ENCODE measurements at places on chromosomes 3 and 15.

- peak; percentile 52 for DNase-seq
These were observed 86.4 kb downstream of the TIGIT start for GRCh38 chr3:114380233-114380651.

GRCh38 chr15:38308797-38309196 is 56.2 kb downstream of the SPRED1 start:
- DNase-seq, result no peak

DNA sequence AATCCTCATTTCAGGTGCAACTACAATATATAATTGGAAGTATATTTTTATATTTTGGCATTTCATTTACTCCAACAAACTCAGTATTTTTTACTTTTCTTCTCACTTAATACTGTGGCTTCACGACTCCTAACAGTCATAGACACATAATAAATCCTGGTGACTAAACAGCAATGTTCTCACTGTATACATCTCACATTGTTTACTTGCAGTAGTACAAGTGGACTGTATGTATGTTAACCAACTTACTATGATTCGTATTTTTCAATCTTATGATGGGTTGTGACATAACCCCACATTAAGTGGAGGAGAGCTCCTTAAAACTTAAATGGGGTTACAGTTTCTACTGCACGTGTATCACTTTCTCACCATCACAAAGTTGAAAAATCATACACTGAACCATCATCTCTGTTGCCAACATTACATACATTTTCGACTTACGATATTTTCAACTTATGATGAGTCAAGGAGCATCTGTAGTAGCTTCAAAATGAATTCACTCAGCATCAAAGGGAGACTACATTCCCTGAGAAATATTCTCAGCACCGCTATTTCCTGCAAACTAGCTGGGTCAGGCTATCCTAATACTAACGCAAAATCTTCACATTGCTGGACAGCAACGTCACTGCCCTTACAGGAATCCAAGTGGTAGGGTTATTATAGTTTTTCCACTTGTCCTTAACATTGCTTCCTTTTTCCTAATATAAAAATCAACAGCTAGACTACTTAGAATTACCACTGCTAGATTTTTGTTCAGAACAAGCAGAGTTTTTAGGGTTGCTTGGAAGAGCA is 7.3 kb downstream of the ADAM10 start:
- DNase-seq, result no peak

- DNase-seq, result no peak
These were observed 79.8 kb upstream of the IGF1R start for GRCh38 chr15:98568382-98569017.

DNA sequence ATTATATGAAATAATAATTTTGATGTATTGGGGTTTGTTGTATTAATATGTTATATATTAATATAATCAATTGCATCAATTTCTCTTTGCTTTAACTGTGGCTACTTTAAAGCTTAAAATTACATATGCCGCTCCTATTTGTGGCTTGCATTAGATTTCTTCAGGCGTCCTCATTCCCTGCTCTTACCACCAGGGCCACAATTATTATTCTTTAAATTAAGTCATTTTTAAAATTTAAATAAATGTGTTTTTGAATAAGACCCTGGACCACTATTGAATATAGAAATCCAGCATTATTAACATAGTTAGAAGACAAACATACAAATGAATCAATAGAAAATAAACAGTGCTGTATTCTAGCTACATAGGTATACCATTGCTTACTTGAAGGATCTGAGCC is 55.5 kb upstream of the SNTN start:
- DNase-seq, result no peak

Measured in hepatocyte (in vitro differentiated cells).